GM23338 (cell line): ENCODE measurements at places on chromosomes 11 and 22. TPM values are rescaled to one million over a fixed set of nuclear protein-coding genes. Genes with fewer than 3 reads are reported as not detected.
A peak's percentile ranks its signal among the peaks of the same experiment; 100 is the strongest.

GRCh38 chr11:90391756-90392155, 168.9 kb upstream of the CHORDC1 start:
- no peak overlapping the region for H3K4me3 ChIP-seq
- no peaks in the 10 kb centered on the region for H3K27me3 ChIP-seq
- no peak overlapping the region for H3K27ac ChIP-seq

GRCh38 chr11:130076778-130077481, 7.2 kb downstream of the APLP2 start:
- peak overlapping the region; percentile 39; the same call in 1 of the 2 replicates for H3K27ac ChIP-seq
- H3K36me3 ChIP-seq = no peaks in the 10 kb centered on the region
- H3K4me3 ChIP-seq = no peak overlapping the region
- peaks cover 14% of the 10 kb centered on the region for H3K4me1 ChIP-seq
- peak; percentile 47 for DNase-seq

GRCh38 chr22:32985899-32986765, 72.0 kb downstream of the SYN3 start:
- peaks cover 16% of the 10 kb centered on the region for H3K4me1 ChIP-seq
- H3K36me3 ChIP-seq = no peaks in the 10 kb centered on the region; the same call in 1 of the 2 replicates
- H3K27ac ChIP-seq = peak overlapping the region; percentile 91

DNA sequence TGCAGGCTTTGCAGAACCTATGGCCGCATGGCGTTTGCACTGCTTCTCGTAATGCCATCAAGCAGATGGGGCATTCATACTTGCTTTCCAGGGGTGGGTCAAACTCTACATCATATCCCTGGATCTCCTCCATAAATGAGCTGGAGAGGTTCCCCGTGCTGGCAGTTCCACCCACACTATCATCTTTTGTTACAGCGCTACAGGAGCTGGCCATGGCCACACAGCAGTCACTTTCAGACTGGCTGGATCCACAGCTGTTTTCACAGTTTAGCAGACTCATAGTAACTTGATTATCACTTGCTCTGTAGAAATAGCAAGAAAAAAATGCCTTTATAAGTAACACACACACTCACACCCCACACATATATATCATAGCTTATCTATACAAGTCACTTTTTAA, 8.8 kb downstream of the TRAF6 start:
- H3K36me3 ChIP-seq = peaks cover 9% of the 10 kb centered on the region; the same call in 1 of the 2 replicates
- no peak overlapping the region for H3K27ac ChIP-seq
- H3K4me3 ChIP-seq = no peak overlapping the region

CADM1 gene
- 18.0 and 26.1 TPM in 2 replicates for total RNA-seq

DNA sequence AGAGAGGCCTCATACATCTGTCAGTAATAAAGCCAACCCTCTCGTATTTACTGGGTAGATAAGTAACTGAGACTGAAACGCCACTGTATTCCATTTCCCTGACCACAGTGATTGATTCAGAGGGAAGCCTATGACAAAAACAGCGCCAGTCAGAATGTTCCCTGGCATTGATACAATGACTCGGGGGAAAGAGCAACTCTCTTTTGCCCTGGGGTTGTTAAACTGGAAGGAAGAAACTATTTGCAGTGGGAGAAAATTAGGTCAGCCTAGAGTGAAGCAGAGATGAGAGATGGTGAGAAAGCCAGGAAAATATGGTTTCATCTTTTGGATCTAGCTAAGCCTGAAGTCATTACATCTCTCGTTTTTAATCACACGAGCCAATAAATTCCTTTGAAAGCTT, 48.6 kb upstream of the RBFOX2 start:
- no peaks in the 10 kb centered on the region for H3K36me3 ChIP-seq
- DNase-seq = no peak
- H3K27ac ChIP-seq = no peak overlapping the region
- H3K4me1 ChIP-seq = no peaks in the 10 kb centered on the region

GRCh38 chr11:14905104-14906033, 13.3 kb upstream of the CYP2R1 start:
- H3K4me3 ChIP-seq = peak overlapping the region; percentile 79
- no peaks in the 10 kb centered on the region for H3K4me1 ChIP-seq
- no peaks in the 10 kb centered on the region for H3K36me3 ChIP-seq
- no peak overlapping the region for H3K27ac ChIP-seq

DNA sequence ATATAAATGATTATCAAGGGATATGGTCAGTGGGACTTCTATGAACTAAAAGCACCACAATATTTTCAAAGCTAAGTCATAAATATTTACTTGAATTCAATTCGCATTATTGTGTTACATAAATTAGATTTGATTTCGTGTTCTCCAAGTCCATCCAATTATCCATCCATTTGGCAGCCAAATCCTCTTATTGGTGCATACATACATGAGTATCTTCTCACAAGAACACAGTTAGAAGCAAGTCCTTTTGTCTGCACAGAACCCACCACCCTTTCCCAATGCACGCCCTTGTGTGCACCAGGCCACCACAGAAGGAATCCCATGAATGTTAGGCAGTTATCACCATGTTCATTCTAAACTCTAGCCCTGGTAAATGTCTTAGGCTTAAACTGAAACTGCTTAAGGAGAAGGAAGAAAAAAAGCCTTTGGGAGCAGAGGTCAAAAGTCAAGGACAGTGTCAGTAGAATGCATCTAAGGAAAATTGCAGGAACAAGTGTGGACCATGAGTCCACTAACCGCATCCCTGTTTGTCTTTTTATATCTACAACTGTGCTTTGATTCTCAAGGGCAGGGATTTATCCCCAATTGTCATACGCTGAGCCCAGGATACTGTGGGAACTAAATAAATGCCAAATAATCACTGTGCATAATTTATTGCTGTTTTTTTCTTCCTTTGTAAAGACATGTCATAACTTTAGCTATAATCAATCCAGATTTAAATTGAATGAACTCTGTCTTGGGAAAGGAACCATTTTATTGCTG, 108.2 kb upstream of the DDI1 start:
- H3K36me3 ChIP-seq = no peaks in the 10 kb centered on the region
- H3K4me1 ChIP-seq = no peaks in the 10 kb centered on the region; the same call in 1 of the 2 replicates
- H3K27me3 ChIP-seq = no peaks in the 10 kb centered on the region
- DNase-seq = peak; percentile 5

MYEOV gene
- 0.14 and 0.70 TPM in 2 replicates for total RNA-seq

GRCh38 chr11:11349870-11350337, 3.1 kb downstream of the CSNK2A3 start:
- DNase-seq = no peak
- H3K4me3 ChIP-seq = no peak overlapping the region
- H3K36me3 ChIP-seq = no peaks in the 10 kb centered on the region
- H3K27ac ChIP-seq = no peak overlapping the region

TMEM45B gene
- 0.31 and 0.38 TPM in 2 replicates for total RNA-seq

TEX12 gene
- total RNA-seq = 0.35 TPM in 1 of 2 replicates, not detected in the other

- DNase-seq = no peak
- no peak overlapping the region for H3K27ac ChIP-seq
- H3K27me3 ChIP-seq = no peaks in the 10 kb centered on the region
- no peaks in the 10 kb centered on the region for H3K4me1 ChIP-seq
- H3K4me3 ChIP-seq = no peak overlapping the region
Measured at GRCh38 chr11:36254713-36255112, 34.5 kb downstream of the COMMD9 start.

DNA sequence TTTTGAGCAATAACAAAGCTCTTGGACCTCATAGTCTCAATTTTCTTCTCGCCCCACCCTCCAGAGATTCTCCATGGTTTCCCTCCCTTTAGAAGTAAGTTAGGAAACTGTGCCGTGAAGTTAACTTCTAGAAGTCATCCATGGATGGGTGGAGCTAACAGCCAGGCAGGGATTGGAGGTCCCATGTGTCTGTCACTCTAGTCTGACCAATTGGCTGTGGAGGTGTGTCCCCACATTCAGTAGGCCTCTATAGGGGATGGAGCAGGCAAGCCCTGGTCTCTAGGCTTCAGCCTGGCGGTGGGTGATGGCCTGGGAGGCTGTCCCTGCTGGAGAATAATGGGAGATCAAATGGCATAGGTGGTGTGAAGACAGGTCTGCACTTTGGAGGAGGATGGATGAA, 50.7 kb downstream of the TP53I11 start:
- no peaks in the 10 kb centered on the region for H3K27me3 ChIP-seq
- no peak overlapping the region for H3K4me3 ChIP-seq
- no peaks in the 10 kb centered on the region for H3K36me3 ChIP-seq
- no peak overlapping the region for H3K27ac ChIP-seq
- peak; percentile 83 for DNase-seq

DNA sequence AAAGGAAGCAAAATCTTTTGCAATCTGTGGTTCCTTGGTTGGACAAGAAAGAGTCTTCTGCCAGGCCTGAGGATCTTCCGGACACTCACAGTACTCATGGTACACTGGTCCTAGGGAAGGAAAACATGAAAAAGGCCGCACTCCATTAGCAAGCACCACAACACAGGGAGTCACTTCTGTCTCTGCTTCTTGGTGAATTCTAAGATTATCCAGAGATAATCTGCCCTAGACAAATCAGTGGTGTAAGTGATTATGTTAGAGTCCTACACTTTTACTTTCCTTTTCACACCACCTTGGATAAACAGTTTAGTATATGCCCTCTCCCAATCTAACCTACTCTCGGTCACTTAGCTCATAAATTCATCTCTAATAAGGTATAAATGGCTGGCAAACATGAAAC, 11.9 kb downstream of the POGLUT3 start:
- H3K27me3 ChIP-seq = no peaks in the 10 kb centered on the region
- no peaks in the 10 kb centered on the region for H3K4me1 ChIP-seq
- no peak for DNase-seq

SEPTIN3 gene
- 28.4 and 30.7 TPM in 2 replicates for total RNA-seq
